Thoracic aorta (tissue), 2 donors: ENCODE measurements at places on chromosomes 5 and 9. TPM values are rescaled to one million over a fixed set of nuclear protein-coding genes. Genes with fewer than 3 reads are reported as not detected.

ACOT12 gene
- total RNA-seq: 2.3 TPM

GRCh38 chr5:149795360-149795759 is 65.2 kb downstream of the PPARGC1B start:
- DNase-seq: no peak

DNA sequence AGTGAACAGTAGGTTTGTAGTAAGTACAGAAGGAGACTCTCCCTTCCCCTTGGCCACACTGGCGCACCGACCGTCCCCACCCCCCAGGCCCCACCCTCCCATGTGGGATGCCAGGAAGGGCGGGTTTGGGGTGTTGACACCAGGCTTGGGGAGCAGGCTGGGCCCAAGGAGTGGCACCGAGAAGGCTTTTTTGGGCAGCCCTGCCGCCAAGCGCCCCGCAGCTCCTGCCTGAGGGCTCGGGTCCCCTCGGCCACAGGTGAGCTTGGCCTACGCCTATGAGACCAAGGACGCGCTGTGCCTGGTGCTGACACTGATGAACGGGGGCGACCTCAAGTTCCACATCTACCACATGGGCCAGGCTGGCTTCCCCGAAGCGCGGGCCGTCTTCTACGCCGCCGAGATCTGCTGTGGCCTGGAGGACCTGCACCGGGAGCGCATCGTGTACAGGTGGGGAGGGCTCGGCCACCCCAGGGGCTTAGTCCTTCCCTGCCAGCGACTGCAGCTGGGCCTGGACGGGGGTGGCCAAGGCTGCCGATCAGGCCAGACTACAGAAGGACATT is 7.3 kb downstream of the GRK6 start:
- no peak for DNase-seq

DNA sequence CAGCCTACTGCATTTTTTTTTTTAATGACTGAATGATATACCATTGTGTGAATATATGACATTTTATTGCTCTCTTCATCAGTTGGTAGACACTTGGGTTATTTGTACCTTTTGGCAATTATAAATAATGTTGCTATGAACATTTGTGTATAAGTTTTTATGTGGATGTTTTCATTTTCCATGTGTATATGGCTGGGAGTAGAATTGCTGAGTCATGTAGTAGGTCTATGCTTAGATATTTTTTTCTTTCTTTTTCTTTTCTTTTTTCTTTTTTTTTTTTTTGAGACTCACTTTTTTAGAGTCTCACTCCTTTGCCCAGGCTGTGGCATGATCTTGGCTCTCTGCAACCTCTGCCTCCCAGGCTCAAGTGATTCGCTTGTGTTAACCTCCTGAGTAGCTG is 32.9 kb upstream of the FAM120AOS start:
- DNase-seq: no peak

DNA sequence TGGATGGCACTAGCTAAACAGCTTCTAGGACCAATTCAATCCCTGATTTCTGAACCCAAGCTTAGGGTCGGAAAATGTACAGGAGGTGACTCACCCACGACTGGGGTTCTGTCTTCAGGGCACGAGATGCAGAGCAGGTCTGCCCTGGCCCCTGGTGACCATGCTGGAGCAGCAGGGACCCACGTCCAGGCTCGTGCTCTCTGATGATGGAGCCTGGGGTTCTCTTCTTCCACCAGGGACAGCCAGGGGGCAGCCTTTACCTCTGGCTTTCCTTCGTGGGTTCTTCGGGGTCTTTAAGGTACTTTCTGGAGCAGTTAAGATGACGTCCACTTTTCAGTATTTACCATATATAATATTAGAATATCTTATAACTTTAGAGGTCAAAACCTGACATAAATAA is 2.1 kb downstream of the CFAP77 start:
- no peak for DNase-seq

DNA sequence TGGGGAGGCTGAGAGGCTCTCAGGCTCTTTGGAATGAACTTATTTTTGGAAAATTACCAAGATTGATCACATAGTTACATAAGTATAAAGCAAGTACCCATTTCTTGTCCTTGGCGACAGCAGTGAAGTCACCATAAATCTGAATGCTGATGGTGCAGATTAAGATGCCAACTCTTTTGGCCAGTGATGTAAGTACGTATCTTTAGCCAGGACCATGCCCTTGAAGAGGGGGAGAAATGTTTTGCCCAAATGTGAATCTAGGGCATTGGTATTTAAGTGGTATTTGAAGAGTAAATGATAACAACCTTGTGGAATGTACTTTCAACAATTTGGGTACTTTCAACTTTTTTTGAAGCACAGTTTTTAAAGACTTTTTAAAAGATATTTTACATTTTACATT is 68.2 kb upstream of the RAD23B start:
- no peak for DNase-seq
